Fibroblast of skin of left quadriceps (primary cell): ENCODE measurements at places on chromosomes 6 and 20.
A peak's percentile ranks its signal among the peaks of the same experiment; 100 is the strongest.

DNA sequence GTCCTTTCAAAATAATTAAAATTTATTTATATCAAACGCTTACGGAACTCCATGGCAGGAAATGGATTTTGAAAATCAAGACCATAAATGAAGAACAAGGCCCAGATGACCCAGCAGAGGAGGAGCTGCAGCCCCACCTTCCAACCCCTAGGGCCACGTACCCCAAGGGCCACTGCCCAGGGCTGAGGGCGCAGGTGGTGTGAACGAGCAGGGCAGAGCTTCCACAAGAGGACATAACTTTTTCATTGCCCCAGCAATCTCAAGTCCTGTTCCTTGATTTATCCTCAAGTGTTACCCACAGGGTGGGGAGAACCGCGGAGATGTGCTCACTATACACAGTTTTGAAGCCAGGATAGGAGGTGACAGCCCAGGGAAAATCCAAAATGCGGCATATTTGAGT is 42.8 kb downstream of the PSMG4 start:
- no peak for DNase-seq

DNA sequence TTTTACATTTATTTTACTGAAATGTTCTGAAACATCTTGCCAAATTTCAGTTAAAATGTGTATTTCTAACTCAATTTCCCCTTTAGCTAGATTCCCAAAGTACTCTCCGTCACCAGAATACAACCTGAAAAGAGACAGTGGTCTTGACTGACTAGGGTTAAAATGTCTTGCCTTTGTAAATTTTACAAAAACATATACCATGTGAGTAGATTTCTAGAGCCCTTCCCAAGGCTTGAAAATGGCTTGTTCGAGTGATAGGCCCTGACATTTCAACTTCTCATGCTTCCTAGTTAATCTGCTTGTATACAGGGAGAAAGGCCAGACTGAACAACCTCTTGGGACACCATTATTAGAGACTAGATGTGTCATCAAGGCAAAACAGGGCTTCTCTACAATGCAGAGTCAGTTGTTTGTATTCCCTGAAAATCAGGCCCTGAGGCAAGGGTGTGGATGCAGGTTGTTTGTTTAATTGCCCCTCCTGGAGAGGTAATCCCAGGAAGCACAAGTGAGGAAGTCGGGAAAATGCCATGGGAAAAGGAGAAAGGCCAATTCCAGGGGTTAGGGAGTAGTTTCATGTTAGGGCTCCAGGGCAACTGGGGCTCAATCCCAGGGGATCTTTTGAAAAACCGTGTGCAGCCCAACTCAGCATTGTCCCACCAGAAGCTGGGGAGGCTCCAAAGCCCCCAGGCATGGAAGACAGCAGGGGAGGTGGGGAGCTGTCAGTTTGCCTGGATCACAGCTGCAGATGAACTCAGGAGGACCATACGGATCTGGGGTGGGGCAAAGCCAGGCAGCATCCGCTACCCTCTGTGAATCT is 11.6 kb upstream of the TFB1M start:
- no peak for DNase-seq

- DNase-seq = no peak
These were observed 313.1 kb downstream of the TRDN start for GRCh38 chr6:123323452-123324329.

DNA sequence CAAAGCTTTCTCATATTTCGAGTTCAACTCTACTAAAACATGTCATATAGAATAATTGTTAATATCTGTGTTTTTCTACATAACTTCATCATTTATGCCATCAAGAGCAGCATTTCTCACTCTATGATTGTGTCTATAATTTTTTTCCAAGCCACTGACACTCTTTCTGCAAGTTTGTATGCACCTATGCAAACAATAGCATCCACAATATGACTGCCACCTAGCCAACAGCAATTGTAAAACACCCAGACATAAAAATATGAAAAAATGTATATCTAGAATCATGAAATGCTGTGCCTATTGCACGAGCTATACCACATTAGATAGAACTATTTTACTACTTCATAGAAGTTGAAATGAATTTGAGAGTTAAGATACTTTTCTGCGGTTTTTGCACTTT is 286.5 kb upstream of the MARCKS start:
- no peak for DNase-seq

- DNase-seq = no peak
These were observed 213.9 kb upstream of the CNR1 start for GRCh38 chr6:88380083-88380482.

DNA sequence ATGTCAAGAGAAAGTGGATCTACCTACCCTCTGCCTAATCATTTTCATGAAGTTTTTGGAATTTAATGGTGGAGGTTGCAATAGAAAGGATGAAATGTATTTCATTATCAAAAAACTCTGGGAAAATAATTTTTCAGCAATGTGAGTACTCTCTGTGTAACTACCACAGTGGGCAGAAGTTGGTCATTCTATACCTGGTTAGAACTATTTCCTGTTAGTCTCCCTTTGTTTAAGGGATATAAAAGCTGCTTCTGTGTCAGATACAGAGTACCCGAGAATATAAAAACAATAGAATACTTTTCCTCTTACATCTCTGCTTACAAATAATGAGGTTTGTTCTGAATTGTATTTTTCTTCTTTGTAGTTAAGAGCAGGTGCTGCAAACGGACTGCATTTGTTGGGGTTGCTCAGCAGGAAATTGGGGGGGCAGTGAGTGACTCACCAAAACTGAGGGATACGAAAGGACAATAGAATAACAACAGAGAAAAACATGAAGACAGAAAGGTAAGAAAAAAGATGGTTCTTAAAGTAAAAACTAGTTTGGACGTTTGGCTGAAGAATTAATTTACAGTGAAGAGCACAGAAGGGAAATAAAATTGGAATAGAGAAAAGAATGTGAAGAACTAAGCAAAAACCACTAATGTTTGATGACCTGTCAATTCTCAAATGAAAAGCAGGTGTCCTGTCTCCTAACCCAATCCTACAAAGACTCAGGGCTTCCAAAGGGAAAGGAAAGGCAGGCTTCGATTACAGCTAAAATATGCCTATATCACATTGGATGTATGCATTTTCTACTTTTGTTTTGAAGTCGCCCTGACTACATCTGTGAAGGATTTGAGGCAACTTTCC is 703.1 kb downstream of the RFPL4B start:
- DNase-seq = peak; percentile 90
